ENCODE measurements at places on chromosomes 5 and 9. TPM values are rescaled to one million over a fixed set of nuclear protein-coding genes. Genes with fewer than 3 reads are reported as not detected.

DNA sequence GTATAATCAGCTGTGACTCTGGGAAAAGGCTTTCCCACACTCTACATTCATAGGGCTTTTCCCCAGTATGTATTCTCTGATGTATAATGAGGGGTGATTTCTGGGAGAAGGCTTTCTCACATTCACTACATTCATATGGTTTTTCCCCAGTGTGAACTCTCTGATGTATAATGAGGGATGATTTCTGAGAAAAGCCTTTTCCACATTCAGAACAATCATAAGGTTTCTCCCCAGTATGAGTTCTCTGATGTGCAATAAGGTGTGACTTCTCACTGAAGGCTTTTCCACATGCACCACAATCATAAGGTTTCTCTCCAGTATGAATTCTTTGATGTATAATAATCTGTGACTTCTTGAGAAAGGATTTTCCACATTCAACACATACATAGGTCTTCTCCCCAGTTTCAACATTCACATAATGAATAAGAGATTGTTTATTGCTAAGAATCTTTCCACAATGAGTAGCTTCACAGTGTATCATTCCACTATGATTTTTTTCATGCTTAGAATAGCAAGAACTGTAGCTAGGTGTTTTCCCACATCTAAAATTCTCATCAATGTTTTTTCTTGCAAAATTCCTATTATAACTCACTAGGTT lies 26.7 kb upstream of the ZNF300 start:
- DNase-seq, result no peak

DNA sequence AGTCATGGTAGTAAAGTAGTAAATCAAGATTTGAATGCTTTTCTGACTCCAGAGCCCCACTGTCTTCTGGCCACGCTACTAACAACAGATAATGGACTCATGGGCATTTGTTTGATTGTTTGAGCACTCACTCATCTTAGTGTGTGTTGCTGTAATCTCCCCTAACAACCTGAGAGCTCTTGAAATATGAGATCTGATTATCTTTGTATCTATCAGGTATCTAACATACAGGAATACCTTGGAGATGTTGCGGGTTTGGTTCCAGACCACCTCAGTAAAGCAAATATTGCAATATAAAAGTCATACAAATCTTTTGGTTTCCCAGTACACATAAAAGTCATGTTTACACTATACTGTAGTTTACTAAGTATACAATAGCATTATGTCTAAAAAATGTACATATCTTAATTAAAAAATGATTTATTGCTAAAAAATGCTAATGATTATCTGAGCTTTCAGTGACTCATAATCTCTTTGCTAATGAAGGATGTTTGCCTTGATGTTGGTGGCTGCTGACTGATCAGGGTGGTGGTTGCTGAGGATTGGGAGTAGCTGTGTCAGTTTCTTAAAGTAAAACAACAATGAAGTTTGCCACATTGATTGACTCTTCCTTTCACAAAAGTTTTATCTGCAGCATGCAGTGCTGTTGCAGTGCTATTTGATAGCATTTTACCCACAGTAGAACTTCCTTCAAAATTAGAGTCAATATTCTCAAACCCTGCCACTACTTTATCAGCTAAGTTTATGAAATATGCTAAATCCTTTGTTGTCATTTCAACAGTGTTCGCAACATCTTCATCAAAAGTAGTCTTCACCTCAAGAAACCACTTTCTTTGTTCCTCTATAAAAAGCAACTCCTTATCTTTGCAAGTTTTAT lies 92.2 kb downstream of the ZNF462 start:
- no peak for DNase-seq

- DNase-seq, result no peak
Measured at GRCh38 chr5:134582281-134582680, 50.3 kb downstream of the SAR1B start.

GRCh38 chr5:102375272-102375671 lies 79.2 kb upstream of the SLCO4C1 start:
- peak; percentile 27 for DNase-seq

GRCh38 chr5:121954086-121954485 lies 7.7 kb upstream of the SRFBP1 start:
- no peak for DNase-seq

DNA sequence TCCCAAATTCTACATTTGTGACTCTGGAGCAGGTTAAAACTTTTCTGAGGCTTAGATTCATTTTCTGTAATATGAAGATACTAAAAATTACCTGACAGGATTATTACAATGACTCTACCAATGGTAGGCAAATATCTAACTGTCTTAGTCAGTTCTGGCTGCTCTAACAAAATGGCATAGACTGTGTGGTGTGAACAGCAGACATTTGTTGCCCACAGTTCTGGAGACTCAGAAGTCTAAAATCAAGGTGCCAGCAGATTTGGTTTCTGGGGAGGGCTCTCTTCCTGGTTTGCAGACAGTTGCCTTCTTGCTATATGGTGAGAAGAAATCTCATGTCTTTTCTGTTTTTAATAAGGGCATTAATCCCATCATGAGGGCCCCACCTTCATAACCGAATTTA lies 245.1 kb downstream of the MAST4 start:
- no peak for DNase-seq

DNA sequence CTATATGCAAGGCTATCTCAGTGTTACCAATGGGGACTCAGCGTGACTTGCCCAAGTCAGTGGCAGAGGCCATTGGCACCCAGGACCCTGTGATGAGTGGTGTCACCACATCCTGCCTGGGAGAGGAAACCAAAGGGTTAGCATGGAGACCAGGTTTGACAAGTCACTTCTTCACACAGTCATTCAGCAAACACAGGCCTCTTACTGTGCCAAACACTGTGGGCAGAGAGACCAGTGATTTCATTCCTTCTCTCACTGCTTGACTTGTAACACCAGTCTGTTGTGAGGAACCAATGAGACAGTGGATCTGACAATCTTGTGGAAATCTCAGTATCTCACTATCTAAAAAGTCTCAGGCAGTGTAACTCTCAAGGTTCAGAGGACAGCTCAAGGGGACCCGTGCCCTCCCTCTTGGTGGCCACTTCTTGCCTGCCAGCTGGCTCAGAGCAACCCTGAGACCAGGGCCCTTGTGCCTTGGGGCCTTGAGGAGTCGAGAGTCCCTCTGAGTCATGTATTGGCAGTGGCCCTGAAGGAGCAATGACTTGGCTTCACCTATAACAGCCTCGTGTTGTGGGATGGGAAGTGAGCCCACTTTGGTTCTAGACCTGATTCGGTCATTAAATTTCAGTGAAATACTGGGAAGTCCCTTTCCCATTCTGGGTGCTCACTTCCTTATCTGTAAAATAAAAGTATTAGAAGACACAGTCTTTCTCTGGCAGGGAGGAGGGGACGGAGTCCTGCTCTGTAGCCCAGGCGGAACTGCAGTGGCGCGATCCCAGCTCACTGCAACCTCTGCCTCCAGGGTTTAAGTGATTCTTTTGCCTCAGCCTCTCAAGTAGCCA lies 1.6 kb downstream of the FABP6 start:
- no peak for DNase-seq

Gene SCAI
- 10.4 TPM for polyA plus RNA-seq

Gene RABL6
- polyA plus RNA-seq, result 42.1 TPM

DNA sequence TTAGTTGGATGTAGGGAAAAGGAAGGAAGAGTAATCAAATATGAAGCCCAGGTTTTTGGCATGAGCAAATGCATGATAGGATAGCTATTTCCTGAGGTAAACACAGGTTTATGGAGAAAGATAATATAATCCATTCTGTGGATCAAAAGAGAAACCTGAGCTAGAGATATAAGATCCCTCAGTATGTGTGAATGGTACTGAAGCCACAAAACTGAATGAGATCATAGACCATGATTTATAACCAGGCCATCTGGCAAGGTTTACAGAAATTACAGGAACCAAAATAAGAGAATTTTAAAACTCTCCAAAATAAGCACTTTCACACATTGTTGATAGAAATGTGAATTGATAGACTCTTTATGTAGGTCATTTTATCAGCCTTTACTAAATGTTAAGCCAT lies 28.7 kb upstream of the ECM2 start:
- DNase-seq, result peak; percentile 53

GRCh38 chr9:137807721-137808703 lies 69.6 kb upstream of the CACNA1B start:
- DNase-seq, result no peak

DNA sequence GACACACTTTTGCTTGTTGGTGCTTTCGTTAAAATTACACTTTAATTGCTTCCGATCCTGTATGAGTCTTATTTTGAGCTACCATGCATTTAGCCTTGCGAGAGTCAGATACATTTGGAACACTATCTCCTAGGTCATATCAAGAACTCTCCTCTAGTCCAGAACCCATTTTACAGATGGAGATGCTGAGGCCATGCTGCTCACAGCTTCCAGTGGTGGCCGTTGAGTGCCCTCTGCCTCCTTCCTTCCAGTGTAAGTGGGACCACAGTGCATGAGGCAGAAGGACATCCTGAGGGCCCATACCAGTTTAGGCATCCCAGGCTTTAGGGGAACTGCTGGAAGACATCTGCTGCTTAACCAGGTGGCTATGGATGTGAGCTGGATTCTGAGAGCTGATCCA lies 6.9 kb downstream of the CCNI2 start:
- DNase-seq, result no peak

GRCh38 chr5:114223866-114224265 lies 138.0 kb upstream of the KCNN2 start:
- no peak for DNase-seq

Gene CARTPT
- not detected for polyA plus RNA-seq

Data from muscle of arm (tissue), 14 donors.